GM18507 (cell line): ENCODE measurements at places on chromosomes 2 and 18.

DNA sequence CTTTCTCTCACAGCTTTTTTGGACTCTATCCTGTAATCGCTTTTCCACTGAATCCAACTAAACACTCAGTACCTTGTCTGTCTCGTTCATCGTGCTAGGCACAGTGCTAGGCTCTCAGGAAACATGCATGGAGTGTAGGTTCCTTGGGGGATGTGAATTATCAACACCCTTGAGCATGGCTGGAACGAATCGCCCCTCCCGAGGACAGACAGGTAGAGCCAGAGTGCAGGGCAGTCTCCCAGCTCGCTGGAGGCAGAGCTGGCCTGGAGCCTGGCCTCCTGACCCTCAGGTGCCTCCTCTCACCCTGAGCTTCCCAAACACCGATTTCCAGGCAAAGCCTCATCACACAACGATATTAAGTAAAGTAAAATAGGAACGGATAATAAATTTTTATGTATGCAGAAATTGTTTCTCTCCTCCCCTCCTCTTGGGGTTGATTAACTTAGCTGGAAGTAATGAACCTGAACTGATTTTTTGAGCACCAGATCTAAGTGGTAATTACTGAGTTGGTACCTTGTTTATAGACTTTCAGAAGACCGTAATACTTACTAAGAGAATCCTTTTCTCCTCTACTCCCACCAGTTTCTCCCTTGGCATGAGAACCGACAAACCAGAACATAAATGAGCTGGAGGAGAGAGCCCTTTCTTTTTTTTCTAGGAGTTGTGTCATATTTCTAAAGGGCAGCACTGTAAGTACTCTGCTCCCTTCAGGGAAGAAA is 90.5 kb downstream of the MSH2 start:
- no peak for DNase-seq

GRCh38 chr2:215680605-215681598 is 245.0 kb upstream of the FN1 start:
- DNase-seq: no peak

DNA sequence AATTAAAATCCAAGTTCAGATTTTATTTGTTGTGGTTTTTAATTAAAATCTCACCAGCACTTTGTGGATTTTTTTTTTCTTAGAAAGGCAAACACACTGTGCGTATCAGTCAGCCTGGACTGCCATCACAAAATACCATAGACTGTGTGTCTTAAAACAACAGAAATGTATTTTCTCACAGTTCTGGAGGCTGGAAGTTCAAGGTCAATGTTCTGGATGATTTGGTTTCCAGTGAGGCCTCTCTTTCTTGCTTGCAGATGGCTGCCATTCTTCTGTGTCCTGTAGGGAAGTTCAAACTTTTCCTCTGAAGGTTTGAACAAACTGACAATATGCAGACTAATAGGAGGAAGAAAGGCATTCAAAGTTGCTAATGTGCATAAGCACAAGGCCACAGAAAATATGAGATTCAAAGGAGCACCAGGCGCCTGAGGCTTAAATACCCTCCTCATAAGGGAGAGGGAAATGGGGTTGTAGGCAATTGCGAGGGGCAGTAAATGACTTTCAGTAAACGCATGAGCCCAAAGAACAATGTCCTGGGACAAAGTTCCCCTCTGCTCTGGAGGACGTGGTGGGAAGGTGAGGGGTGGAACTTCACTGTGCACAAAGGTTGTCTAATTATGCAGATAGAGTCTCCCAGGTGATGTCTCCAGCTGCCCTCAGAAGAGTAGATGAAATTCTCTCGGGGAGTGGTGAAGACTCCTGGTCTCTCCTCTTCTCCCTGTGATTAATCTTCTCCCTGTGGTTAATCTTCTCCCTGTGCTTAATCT is 26.5 kb upstream of the KCNF1 start:
- DNase-seq: no peak

- DNase-seq: no peak
These were observed 34.9 kb downstream of the CIB4 start for GRCh38 chr2:26605999-26606846.

- DNase-seq: no peak
These were observed 7.1 kb downstream of the TMEM163 start for GRCh38 chr2:134711692-134712091.

GRCh38 chr2:8837795-8838140 is 355 bp upstream of the KIDINS220 start:
- no peak for DNase-seq

DNA sequence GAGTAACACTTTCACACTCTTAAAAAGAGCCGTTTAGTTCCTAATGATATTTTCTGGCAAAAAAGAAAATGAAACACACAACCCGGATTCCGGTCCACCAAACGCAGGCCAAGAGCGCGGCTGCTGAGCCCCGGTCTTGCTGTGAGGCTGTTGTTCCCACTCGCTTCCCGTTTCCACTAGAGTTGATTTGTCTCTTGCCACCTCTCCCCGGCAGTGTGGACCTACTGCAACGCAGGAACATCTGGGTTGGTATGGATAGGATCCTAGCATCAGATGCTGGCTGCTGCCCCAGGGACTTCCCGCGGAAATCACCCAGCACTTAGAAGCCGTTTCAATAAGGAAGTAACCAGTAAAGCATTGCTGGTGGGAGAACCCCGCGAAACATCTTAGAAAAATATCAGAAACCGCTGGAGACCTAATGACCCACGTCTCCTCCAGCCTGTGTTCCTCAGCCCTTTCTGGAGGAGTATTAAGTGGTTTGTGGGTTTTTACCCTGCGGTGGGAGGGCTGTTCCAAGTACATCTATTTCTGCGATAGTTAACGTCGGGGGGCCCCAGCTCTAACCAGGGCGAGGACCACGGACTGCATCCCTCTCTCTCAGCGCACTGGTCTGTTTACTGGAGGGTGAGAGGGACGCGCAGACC is 939 bp downstream of the DOCK10 start:
- peak; percentile 51 for DNase-seq

- DNase-seq: peak; percentile 25
These were observed at the start of gene MYO3B for GRCh38 chr2:170177950-170178781. TSS of gene MYO3B (plus strand) at chr2:170178147. CDS start at chr2:170178288, 141 bp downstream.

GRCh38 chr18:44392933-44393332 is 287.8 kb upstream of the SETBP1 start:
- no peak for DNase-seq

DNA sequence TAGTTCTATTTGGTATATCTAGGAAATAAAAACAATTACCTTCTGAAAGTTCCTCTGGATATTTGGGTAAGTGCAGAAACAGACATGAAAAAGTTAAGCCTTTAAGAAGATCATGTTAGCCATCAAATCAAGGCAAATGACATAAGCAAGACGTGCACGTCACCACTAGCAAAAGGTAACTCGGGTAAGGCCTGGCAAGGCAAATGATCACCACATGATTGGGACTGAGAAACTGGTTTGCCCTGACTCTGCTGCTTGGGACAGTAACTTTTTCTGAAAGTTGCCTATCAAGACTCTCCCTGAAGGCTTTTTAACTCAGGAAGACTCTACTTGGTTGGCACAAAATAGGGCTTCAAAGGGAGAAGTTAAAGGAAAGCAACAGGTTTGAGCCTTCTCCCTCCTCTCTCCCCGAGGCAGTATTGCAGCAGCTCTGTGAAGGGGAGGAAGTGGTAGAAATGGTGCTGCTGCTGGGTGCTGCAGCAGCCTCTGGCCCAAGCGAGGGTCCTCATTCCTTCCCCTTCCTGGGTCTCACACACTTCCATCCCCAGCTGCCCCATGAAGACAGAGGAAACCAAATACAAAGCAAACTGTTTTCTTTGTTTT is 17.1 kb upstream of the TMEM237 start:
- no peak for DNase-seq

- DNase-seq: no peak
These were observed 95.0 kb downstream of the PID1 start for GRCh38 chr2:229176136-229176535.

DNA sequence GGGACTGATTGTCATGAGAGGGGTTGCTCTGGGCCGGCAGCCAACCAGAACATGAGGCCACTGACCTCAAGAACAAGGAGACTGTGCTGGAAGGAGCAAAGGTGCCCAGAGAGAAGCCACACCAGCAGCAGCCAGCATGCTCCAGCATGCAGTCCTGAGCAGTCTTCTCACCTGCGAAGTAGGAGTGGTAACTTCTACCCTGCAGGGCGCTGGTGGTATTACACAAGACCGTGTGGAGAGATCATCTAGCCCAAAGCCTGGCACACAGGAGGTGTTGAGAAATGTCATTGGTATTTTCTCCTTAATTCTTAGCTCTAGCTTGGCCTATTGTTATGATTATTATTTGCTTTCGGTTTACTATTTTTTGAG is 132.7 kb downstream of the TSN start:
- DNase-seq: peak; percentile 40

DNA sequence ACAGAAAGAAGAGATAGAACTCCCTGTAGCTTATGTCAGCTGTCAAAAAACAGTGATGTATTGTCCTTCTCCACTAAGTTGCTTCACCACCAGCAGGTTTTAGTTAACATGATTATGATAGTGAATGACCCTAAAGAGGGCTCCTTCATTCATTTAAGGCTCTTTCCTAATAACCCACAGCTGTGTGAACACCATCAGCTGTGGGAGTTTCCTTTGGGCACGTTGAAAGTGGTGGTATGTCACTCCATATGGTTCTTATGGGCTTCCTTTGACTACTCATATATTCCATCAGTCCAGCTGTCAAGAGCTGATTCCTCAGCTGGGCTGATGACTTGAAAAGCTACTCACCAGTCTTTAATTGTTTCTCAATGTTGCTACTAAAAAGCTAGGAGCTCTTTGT is 210.3 kb downstream of the UBE2E3 start:
- no peak for DNase-seq

DNA sequence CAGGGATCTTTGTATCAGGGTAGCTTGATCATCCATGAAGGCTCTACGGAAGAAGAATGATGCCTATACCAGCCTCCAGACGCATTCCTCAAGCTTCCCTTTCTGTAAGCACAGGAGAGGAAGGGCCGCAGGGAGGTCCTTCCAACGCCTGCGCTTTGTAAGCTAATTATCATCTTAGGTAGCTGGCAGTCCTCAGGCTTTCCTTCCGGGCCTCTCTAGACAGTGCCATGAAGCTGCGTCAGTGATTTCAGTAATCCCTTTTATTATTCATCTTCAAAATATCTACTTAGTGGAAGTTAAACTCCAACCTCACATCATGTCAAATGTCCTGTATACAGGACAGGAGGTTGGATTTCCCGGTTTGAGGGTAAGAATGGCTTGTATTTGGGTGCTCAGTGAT is 92.3 kb downstream of the ETAA1 start:
- no peak for DNase-seq

DNA sequence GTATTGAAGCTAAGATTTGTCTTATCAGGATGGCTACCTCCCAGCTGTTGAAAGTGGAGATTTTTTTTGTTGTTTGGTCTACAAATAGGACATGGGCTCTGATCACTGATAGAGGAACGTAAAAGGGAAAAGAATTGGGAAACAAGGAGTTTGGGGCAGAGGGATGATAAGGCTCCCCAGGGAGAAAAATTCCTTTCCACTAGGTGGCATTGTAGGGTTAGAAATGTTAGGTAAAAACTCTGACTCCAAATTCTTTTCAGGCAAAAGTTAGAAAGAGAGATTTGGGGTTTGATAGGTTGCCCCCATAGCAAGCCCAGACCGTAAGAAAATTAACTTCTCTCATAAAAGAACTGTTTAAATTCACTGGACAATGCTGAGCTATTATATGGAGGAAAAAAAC is 19.8 kb downstream of the CMPK2 start:
- DNase-seq: no peak

DNA sequence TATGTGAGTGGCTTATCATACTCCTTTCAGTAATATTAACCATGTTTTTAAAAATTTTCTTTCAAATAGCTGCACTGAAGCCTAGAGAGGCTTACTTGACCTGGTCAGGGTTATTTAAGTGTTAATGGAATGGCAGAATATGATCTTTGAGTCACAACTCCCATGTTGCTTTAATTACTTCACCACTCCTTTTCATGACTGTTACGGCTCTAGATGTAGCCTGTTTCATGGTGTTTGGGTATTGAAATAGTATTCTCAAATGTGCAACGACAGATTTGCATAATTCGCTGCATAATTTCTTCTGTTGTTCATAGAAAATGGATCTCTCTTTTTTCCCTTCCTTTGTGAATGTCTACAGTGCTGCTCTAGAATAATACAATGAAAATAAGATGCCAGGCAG is 51.6 kb upstream of the PLA2R1 start:
- DNase-seq: no peak

DNA sequence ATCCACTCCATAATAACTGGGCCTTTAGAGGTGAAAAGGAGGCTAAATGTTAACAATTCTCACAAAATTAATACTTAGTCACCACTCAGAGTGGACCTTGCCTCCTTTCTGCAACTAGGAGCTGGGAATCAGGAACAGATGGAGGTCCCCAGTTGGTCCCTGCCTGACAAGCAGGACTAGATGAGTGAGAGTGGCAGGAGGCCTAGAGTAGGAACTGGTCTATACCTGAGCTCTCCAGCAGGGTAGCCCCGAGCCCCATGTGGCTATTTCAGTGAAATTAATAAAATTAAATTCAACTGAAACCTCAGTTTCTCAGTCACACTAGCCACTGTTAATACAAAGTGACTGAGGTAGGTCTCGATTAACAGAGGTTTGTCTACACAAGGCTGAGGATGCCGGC is 150.5 kb downstream of the MYO5B start:
- no peak for DNase-seq

- no peak for DNase-seq
These were observed 46.2 kb downstream of the TRIB2 start for GRCh38 chr2:12762976-12763375.

DNA sequence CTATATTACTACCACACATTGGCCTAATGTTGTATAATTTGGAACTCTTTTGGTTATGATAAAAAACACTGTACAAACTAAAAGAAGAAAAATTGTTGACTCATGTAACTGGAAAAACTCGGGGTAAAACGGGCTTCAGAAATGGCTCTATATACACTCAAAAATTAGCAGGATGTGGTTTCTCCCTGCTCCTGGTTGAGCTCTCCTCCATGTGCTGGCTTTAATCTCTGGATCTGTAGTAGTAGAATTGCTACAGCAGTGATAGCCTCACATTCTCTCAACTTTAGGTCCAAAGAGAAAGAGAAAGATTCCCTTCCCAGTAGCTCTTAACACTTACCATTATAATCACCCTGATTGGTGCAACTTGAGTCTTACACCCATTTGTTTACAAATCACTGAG is 274.9 kb upstream of the GALNT5 start:
- no peak for DNase-seq

DNA sequence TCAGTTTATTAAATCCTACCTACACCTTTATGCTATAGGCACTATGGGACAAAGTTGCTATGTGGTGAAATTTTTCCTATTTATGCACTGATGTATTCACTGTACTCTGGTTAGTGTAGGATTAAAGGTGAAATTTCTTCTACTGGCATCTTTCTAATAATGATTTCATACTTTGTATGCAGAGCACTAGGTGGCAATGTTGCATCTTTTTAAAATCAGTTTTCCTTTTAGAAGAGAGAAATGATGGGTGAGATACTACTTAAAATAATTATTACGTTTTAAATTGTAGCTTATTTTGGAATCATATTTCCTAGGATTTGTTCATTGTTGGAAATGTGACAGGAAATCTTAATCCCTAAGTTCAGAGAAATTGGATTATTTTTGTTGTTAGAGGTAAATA is 150.9 kb downstream of the CD8B2 start:
- no peak for DNase-seq

- no peak for DNase-seq
These were observed 95.9 kb downstream of the CCDC141 start for GRCh38 chr2:178954049-178954448.
